ENCODE measurements at places on chromosomes 1 and 21.
A peak's percentile ranks its signal among the peaks of the same experiment; 100 is the strongest.

DNA sequence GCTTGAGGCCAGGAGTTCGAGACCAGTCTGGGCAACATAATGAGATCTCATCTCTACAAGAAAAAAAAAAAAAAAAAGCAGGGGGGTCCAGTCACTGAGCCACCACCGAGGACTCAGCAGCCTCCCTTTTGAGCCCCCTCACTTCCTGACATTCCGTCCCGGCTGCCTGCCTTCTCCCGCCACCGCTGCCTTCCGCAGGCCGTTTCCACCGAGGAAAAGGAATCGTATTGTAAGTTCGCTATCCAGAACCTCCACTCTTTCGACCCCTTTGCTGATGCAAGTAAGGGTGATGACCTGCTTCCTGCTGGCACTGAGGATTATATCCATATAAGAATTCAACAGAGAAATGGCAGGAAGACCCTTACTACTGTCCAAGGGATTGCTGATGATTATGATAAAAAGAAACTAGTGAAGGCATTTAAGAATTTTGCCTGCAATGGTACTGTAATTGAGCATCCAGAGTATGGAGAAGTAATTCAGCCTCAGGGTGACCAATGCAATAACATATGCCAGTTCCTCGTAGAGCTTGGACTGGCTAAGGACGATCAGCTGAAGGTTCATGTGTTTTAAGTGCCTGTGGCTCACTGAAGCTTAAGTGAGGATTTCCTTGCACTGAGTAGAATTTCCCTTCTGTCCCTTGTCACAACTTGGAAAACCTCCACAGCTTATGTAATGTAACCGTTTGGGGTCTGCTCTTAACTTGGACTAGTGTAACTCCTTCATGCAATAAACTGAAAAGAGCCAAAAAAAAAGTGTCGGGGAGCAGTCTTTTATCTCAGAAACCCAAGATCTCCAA lies 55.6 kb downstream of the GLUL start:
- no peak for DNase-seq

DNA sequence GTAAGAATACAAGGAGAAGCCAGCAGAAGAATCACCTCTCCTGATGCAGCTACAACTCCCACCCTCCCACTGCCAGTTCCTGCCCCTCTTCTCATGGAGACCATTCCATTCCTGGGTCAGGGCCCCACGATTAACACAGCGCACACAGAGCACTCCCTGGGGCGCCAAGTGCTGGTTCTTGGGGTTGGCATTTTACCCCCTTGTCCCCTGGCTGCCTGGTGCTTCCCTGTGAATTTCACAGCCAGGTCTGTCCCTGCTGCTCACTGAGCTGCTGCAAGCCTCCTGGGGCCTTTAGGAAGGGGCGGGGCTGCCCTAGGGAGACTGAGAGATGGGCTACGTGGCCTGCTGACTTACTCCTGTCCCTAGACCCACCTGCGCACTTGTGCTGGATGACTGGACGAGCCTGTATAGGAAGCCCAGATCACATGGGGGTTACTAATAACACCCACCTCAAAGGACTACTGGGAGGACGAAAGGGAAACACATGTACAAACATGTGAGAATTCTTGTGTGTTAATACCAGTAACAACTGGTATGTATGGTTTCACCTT lies 4.8 kb downstream of the ZNF672 start:
- DNase-seq, result peak; percentile 13

DNA sequence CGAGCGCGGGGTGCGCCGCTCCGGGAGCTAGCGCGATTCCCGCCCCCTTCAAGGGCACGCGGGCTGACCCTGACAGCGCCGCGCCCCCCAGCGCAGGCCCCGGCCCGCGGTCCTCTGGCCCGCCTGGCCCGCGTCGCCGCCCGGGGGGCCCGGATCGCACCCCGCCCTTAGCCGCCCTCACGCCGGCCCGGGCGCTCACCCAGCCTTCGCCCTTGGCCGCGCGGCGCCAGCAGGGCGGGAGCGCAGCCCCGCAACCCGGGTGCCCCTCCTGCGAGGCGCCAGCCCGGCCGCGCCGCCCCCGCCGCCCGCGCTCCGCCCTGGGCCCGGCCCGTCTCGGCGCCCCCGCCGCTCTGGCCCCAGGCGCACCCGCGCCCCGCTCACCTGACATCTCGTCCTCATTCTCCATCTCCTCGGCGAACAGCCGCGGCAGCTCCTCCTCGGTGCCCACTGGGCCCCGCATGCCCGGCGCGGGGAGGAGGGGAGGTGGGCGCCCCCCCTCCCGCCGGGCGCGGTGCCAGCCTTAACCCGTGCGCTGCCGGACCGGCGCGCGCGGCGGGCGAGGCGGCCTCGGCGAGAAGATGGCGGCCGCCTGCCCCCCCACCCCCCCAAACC lies 451 bp downstream of the CHD5 start:
- no peak for DNase-seq

DNA sequence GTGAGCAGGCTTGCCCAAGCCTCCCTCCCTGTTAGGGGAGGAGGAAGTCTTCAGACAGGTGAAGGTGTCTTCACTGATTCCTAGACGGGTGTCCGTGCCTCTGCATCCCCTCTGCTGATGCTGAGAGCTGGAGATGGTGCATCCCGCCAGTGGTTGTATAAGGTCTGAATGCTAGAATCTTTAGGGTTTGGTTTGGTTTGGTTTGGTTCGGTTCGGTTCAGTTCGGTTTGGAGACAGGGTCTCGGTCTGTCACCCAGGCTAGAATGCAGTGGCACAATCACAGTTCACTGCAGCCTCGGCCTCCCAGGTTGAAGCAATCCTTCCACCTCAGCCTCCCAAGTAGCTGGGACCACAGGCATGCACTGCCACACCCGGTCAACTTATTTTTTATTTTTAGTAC lies 153.6 kb downstream of the PGBD5 start:
- no peak for DNase-seq

DNA sequence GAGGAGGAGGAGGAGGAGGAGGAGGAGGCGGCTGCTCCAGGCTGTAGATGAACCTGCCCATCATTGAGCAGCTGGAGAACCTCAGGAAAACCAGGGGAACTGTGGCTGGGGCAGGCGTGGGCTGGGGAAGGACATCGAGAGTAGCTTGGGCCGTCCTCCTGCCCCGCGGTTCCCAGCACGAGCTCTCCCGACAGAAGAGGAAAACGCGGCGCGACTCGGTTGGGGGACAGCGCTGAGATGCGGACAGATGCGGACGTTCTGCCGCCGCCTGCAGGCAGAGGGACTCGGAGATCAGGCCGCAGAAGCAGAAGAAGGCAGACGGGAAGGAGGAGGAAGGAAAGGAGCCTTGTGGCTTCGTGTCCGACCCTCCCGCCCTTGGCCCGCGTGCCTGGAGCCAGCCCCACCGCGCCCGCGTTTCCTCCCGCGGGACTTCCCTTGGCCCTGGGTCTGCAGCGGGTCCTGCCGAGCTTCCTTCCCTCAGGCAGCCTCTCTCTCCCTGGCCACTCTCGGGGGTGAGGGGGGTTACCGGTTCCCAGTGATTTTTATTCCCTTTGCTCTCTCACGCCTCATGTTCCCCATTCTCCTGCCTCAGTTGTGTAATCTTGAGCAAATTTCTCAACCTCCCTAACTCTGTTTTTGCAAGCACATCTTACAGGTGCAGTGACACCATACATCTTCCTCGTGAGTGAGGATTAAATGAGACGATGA lies 1.7 kb upstream of the TNFRSF9 start:
- DNase-seq, result peak; percentile 55

GRCh38 chr1:58966103-58966916 lies 182.5 kb upstream of the JUN start:
- no peak for DNase-seq

DNA sequence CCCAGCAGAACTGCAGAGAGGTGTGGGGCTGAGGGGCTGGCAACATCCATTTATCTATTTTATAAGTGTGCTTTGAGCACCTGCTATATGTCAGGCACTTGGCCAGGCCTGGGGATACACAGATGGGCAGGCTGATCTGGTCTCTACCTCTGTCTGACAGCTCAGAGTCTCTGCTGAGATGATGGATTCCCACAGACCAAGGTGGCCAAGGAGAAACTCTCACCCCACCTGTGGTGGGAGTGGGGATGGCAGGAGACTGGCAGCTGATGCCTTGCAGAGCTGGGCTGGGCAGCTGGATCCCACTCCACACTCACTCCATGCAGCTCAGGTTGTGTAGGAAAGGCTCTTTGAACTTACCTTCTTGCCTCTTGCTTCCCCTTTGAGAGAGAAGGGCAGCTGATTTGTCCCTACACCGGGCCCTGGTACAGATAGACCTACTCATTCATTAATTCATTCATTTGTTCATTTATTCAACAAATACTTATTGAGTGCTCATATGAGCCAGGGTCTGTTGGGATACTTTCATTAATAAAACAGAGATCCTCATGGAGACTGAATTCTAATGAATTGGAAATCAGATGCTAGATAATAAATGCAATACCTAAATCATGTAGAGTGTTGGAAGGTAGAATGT lies 9.0 kb downstream of the ADORA1 start:
- no peak for DNase-seq

- no peak for DNase-seq
These were observed 559 bp upstream of the MTARC2 start for GRCh38 chr1:220747437-220748088.

GRCh38 chr1:41122851-41123518 lies 101.5 kb upstream of the SLFNL1 start:
- no peak for DNase-seq

DNA sequence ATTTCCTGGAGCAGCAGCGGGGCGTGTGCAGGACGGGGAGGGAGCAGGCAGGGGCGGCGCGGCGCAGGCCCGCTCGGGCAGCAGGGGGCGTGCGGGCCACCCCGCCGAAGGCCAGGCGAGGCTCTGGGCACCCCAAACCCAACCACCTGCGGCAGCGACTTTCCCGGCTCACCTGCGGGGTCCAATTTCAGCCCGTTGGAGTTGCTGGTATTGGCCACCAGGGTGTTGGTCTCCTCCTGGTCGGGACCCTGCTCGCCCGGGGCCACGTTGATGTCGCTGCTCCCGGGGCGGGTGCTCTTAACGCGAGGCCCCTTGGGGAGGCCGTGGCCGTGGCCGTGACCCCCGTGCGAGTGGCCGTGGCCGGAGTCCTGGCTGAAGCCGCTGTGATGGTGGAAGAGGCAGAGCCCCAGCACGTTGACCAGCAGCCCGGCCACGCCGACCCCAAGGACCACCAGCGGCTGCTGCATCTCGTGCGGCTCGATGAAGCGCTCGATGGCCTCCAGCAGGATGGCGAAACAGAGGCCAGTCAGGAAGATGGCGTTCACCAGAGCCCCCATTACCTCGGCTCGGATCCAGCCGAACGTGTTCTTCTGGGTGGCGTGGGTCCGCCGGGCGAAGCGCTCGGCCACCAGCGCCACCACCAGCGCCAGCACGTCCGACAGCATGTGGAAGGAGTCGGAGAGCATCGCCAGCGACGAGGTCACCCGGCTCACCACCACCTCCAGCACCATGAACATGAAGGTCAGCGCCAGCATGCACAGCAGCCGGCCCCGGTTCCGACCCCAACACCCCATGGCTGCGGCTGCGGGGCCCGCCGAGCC lies 932 bp downstream of the SLC30A1 start:
- peak; percentile 79 for DNase-seq

GRCh38 chr1:155207806-155208540 lies at the start of gene THBS3:
Gene THBS3, minus strand, starts transcription at chr1:155207897. Its CDS starts 21 bp downstream, at chr1:155207876.
- no peak for DNase-seq

GRCh38 chr1:186683652-186684410 lies 3.6 kb upstream of the PTGS2 start:
- no peak for DNase-seq

- DNase-seq, result no peak
These were observed 34.1 kb downstream of the EXTL2 start for GRCh38 chr1:100860397-100860991.

GRCh38 chr21:41965461-41966013 lies 11.7 kb upstream of the C2CD2 start:
- no peak for DNase-seq

DNA sequence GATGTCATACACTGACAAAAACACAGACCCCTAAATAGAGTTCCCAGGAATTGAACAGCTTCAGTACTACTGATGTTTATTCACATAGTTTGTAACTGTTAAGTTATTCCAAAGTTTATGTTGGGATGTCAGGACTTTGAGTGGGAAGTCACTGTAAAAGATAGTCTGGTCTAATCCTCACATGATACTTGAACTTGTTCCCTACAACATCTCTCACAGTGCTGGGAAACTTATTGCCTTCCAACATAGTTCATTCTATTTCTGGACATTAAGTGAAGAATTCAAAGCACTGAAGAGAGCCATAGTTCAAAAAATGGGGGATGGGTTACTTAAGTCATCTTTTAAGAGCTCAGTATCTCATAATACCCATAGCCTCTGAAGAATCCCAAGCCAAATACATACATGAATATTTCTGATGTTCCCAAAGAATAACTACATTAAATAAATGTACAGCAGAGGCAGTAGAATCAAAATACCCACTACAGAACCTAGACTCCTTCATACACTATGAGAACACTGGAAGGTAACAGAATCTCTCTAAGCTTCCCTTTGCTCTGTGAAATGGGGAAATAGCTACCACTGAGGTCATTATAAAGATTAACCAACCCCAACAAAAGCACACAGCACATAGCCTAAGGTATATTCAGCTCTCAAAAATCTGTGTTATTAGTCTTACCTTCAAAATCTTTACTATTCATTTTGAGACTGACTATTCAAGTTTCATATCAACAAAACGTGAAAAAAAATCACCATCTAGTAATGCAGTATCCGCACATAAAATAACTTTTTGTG lies 81.4 kb downstream of the ESRRG start:
- DNase-seq, result no peak

GRCh38 chr1:16367968-16368890 lies 1.2 kb downstream of the SZRD1 start:
- no peak for DNase-seq

- DNase-seq, result no peak
These were observed 2.6 kb upstream of the KCNQ4 start for GRCh38 chr1:40780678-40781607.

- no peak for DNase-seq
These were observed 203.6 kb downstream of the PCP4 start for GRCh38 chr21:40070871-40071270.

DNA sequence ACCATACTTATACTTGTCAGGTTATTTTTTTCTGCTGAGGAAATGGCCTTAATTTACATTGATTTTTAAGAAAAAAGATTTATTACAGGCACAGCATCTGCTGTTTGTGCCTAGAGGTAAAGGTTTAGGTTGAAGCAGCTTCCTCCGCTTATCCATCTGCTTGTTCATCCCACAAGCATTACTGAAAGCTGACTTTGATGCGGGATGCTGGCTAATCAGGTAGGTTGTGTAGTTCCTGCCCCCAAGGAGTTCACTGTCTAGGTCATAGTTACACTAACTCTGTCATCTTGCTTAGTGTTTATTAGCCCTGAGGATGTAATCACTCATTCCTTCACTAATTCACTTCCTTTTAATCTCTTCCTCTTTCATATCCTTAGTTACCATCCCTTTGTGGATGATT lies 377.7 kb upstream of the KAZN start:
- no peak for DNase-seq

GRCh38 chr1:158203693-158204457 lies 23.2 kb downstream of the CD1D start:
- no peak for DNase-seq

Data from CD4-positive, alpha-beta T cell treated with Interleukin-15 for 1 hour (primary cell).